ENCODE measurements at places on chromosomes 3 and 15.
A peak's percentile ranks its signal among the peaks of the same experiment; 100 is the strongest.

DNA sequence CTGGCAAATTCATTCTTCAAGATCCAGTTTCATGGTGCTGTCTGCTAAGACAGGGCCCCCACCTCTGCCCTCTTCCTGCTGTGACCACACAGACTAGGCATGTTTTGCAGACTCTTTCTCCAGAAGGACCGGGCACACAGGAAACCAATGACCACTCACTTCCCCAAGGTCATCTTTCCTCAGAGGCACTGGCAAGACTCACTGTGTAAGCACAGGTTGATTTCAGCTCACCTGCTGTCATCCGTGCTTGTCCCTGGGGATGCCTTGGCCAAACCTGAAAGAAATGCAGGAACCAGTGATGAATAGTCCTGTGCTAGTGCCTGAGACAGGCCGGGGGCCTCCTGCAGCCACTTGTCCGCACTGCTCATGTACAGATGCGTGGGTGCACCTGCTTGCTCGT is 33.5 kb downstream of the ALS2CL start:
- no peak for DNase-seq

GRCh38 chr15:73985101-73985873 is 6.8 kb downstream of the STOML1 start:
- DNase-seq = no peak

- no peak for DNase-seq
Measured at GRCh38 chr3:52743152-52743551, 27.6 kb downstream of the NEK4 start.

GRCh38 chr3:7146529-7146928 is 285.6 kb downstream of the GRM7 start:
- DNase-seq = no peak

DNA sequence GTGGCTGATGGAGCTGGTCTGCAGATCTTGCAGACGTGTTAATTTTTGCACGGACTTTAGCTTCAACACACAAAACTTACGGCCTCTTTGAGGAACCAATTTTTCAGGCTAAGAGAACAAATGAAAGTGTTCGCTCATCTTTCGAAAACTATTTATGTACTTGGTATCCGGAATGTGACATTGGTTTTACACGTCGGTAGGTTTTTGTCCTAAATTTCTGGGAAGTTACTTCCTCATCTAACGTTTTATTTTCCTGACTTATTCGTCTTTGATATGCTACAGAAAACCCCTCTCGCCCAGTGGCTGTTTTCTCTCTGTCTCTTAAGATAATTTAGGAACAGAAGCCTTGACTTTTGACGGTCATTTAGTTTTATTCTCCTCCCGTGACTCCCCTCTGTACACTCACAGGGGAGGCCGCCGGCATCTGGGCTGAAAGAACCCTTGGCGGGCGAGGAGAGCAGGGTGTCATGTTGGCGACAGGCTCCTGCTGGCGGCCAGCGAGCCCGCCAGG is 834 bp upstream of the GREM1 start:
- no peak for DNase-seq

GRCh38 chr3:19866751-19867347 is 67.2 kb downstream of the EFHB start:
- DNase-seq = peak; percentile 19

- DNase-seq = no peak
Measured at GRCh38 chr3:187758318-187758955, 13.2 kb upstream of the BCL6 start.

GRCh38 chr15:76169018-76169417 is 109.2 kb downstream of the TMEM266 start:
- no peak for DNase-seq

DNA sequence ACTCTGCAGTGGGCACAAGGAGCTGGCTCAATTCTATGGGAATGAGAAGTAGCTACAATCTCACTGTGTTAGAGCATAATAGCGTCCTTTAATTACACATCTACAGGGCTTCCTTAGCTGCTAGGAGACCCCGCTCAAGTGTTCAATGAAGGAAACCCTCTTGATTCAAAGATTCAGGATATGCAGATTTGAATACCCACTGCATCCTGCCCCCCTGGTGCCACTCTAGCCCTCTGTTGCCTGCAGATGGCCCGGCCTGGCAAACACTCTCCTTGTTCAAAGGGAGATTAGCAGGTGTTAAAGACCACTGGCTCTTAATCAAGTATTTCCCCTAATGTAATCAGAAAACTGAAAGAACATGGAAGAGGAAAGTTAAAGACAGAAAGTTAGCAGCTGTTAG is 356.6 kb downstream of the VGLL3 start:
- no peak for DNase-seq

DNA sequence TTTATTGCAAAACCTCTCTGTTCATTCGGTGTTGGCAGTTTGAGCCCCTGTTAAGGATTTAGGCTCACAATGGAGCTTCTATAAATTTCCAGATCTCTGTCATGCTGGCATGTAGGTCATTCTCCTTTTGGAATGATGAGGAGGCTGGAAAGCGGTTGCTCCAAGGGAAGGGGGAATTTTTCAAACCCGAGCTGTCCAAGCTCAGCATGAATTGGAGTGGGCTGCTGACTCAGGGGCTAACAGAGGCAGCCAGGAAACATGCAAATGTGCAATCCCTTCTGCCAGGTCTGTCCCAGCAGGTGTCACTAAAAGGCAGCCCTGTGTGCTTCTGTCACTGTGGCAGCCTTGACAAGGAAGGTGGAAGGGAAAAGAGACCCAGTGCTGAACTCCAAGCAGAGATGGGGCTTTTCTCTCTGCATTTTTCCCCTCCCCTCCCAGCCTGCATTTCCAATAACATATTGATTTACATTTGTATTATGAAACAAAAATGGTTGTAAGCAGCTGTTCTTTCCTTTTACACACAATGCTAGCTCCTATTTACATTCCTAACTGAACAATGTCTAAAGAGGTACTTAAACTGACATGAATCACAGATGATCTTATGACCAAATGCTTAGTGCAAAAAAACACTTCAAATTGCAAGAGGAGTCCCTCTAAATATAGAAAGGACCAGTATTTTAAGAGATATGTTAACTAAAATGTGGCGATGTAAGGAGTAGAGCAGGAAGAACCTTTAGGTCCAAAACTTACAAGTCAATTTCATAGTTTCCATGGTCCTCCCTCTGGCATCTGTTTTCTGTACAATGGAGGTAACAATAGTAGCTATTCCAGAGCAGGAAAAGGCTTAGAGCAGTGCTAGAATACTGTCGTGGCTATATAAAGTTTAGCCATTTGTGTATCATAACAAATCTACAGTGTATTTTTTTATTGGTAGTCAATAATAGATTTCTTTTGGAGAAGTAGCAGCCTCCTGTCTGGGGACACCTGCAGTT is 84.5 kb upstream of the ATP10A start:
- DNase-seq = no peak

DNA sequence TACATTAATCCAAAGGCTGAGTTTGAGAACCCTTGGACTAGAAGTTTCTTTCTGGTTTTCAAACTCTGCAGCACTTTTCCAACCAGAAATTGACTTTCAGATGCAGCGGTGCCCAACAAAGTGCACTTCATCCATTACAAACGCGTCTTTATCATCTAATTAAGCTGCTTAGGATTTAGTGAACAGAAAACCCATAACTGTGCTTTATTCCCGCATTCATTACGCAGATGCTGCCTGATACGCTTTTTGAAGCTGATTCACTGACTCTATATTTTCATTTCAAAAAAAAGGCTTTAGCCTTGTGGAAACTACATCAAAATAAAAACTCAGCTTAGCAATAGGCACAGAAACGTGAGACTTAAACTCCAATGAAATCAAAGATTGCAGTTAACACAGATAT is 69.8 kb upstream of the CTXND1 start:
- no peak for DNase-seq

DNA sequence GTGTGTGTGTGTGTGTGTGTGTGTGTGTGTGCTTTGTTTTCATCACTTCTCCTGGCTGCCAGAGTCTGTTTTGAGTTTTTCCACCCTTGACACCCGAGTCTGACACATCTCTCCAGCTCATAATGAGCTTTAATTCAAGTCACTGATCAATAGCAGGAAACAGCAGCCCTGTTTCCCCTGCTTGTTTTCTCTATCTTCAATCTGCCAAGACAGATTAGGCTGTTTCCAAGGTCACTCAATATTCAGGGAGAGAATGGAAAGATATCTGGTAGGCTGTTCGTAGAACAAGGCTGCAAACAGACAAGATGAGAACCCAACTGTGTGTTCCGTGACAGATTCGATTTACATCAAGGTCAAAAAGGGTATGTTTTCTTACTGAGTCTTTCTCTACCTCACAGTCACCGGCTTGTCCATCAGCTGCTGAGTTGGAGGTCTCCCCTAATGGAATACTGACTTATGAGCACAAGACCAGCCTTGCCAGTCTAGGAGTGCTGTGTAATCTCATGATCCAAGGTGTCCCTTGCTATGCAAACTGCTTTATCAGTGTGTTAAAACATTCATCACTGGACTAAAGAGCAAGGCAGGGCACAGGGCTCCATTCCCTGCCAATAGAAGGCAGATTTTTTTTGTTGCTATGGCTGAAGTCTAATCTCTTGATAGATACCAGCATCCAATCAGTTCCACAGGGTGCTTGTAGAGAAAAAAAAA is 187.9 kb upstream of the LMCD1 start:
- no peak for DNase-seq

- DNase-seq = no peak
Measured at GRCh38 chr3:192915304-192915703, 2.4 kb downstream of the MB21D2 start.

DNA sequence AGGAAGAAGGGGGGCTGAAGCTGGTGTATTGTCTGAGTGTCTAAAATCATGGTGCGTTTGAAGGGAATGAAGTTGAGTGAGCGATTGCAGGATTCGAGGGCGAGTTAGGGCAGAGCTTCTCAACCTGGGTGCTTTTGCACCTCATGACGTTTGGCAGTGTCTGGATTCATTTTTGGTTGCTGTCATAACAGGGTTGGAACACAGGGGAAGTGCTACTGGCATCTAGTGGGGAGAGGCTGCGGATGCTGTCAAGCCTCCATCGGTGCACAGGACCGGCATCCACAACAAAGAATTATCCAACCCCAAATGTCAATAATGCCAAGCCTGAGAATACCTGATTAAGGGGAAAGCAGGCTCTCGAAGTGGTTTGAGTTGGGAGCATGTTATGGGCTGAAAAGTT is 120.0 kb downstream of the SLCO3A1 start:
- no peak for DNase-seq

DNA sequence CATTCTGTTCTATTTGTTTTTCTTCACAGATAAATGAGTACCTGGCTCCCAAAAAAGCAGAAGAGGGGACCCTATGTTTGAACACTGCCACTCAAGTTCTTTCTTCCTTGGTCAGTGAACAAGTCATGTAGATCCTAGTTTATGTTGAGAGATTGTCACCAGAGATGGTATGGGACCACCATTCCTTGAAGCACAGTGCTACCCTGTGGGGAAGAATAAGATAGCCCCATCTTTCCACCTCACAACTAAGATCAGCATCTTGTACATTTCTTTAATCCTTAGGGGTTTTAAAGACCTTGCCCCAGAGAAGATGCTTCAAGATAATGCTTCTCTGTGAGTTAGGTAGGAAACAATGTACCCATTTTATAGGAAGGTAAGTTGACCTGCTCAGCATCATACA is 233.5 kb upstream of the WNT5A start:
- peak; percentile 10 for DNase-seq

GRCh38 chr15:99009741-99010330 is 2.2 kb upstream of the PGPEP1L start:
- no peak for DNase-seq

GRCh38 chr3:139358841-139359562 is 15.2 kb downstream of the MRPS22 start:
- no peak for DNase-seq

DNA sequence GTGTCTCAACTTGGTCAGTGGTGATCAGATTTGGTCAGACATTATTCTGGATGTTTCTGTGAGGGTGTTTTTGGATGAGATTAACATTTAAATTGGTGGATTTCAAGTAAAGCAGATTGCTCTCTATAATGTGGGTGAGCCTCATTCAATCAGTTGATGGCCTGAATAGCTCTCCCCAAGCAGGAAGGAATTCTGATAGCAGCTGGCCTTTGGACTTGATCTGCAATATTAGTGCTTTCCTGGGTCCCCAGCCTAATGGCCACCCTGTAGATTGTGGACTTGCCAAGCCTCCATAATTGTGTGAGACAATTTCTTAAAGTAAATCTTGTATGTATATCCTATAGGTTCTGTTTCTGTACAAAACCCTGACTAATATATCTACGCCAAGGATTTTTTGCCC is 153.9 kb upstream of the TBL1XR1 start:
- no peak for DNase-seq

- no peak for DNase-seq
Measured at GRCh38 chr3:102394517-102394916, 40.3 kb upstream of the ZPLD1 start.
